ENCODE measurements at places on chromosomes 4 and X.

- no peak for DNase-seq
These were observed 365.7 kb downstream of the PPP3CA start for GRCh38 chr4:100981447-100982204.

GRCh38 chr4:145531223-145531622, 49.6 kb downstream of the SMAD1 start:
- DNase-seq = no peak

GRCh38 chrX:48816014-48816810, 10.1 kb upstream of the ERAS start:
- no peak for DNase-seq

DNA sequence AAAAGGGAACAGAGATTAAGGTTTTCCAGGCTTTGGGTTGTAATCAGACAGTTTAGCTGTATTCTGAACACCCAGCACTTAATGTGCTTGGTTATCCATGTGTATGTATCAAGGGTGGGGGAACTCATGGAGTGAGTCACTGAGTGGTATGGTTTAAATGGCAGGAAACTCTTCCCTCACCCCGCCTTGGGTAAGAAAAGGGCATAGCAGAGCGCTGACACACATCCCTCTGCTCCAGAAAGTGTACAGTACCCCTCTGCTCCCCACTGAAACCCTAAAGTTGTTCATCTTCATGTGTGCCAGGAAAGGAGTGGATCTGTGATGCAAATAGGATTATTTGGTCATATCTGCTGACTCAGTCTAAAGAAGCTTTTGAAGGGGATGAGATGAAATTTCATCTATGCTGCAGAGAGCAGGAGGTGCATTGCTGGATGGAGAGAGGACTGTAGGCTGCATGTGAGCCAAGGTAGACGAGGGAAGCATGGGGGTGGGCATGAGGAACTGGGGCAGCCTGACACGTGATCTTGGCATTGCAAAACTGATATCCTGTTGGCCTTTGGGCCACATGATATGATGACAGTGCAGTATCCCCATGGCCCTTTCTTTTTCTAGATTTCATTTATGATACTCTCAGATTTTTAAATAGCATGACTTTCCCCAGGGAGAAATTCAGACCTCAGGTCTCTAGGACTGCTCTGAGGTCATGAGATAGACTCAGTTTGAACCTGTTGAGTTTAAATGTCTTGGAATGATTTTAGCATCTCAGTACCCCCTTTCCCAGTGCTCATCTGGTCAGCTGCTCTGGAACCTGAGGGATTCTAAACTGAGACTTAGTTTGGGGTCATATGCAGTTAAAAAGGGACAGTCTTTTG, 84.8 kb downstream of the TMEM164 start:
- no peak for DNase-seq

DNA sequence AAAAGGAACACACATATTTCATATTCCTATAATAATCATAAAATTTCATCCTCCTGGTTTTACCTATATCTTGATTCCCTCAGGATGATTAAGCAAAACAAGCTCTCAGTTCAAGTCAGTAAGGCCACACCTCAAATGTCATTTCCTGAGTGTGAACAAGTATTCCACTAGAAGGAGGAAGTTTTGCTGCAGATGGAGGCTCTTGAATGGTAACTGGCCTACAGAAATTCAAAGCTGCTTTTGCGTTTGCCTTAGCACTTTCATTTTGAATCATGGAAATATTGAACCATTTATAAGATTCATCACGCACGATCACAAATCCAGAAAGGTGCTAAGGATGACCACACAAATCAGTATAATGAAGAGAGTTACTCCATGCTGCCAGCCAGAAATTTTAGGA, 254.4 kb upstream of the CXXC4 start:
- no peak for DNase-seq

- no peak for DNase-seq
These were observed 85.0 kb upstream of the FAM241A start for GRCh38 chr4:112060212-112060611.

DNA sequence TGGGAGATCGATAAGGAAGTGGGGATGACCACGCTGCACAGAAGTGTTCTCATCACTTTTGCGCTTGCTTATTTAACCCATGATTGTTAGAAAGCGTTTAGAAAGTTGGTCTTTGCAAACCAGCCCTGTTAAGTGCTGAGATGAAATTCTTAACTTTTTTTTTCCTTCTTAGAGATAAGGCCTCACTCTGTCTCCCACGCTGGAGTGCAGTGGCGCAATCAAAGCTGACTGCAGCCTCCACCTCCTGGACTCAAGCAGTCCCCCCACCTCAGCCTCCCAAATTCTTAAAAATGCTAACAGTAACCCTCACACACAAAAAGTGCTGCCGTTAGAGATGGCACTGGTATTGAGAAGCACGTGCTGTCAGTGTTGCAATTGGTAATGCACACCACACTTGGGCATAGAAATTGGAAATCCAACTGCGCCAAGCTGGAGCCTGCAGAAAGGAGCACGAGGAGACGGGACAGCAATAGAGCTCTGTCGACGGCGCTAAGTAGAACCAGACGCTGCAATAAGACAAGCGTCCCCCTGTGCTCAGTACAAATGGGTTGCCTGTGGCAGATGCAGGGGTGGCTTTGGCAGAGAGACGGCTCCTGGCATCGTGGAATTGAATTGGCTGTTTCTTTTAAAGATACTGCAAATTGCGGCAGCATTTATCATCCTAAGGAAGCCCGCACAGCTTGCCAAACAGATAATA, 113.4 kb downstream of the TBL1X start:
- DNase-seq = no peak

- no peak for DNase-seq
These were observed 59.8 kb downstream of the PACRGL start for GRCh38 chr4:20760053-20760452.

- DNase-seq = no peak
These were observed 123.6 kb upstream of the MID1 start for GRCh38 chrX:10744007-10744406.

DNA sequence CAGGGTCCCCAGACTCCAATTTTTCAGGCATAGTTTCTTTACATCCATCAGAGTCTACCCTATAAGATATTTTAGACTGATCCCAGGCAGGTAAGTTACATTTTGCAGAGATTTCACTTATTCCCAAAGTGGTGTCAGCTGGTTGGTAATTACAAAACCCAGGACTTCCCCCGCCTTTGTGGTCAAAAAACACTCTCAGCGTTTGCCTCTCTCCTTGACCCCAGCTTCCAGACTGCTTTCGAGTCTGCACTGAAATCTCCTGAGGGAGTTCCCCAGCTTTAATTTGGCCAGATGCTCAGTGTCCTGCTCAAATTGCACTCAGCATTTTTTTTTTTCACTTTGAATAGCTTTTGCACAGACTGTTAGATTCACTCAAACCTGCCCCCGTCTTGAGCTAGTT, 11.2 kb upstream of the AMOT start:
- no peak for DNase-seq

- DNase-seq = no peak
These were observed 175.8 kb upstream of the NPY2R start for GRCh38 chr4:155032521-155033229.

DNA sequence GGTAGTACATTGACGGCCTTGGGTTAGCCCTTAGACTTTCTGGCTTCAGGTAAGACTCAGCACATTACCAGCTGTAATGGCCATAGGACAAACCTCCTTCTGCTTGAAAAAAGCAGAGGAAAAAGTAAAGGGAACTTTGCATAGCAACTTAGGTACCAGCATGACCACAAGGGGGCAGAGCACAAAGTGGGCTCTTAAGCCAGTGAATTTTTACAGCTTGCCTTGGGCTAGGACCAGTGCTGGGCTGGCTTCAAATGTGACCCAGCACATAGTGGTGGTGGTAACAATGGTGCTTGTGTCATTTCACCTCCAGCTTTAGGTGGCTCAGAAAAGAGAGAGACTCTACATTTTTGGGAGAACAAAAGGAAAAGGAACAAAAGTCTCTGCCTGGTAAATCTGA, 66.1 kb downstream of the KLHL4 start:
- DNase-seq = no peak

DNA sequence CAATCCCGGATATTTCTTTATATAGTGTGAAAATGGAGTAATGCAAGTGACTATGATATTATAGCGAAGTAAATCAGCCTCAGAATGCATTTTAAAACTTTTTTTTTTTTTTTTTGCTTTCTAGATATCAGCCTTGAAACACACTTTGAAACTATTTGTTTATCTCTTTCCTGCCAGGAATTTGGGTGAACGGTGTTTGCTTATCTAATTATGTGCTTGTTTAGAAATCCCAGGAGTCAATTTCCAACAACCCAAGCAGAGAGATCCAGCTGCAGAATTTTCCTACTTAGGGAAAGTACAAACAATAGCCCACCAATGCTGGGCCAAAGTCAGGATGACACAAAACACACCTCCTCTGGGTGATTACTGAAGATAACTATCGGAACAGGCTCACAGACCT, 958.8 kb downstream of the PCDH18 start:
- DNase-seq = no peak

- DNase-seq = no peak
These were observed 3.7 kb upstream of the STIM2 start for GRCh38 chr4:26856906-26857277.

- DNase-seq = no peak
These were observed 55.3 kb upstream of the TECRL start for GRCh38 chr4:64464581-64464980.

- DNase-seq = no peak
These were observed 2.3 kb upstream of the MID1IP1 start for GRCh38 chrX:38798956-38799355.

GRCh38 chr4:15552557-15553362, 83.1 kb downstream of the CC2D2A start:
- DNase-seq = no peak

DNA sequence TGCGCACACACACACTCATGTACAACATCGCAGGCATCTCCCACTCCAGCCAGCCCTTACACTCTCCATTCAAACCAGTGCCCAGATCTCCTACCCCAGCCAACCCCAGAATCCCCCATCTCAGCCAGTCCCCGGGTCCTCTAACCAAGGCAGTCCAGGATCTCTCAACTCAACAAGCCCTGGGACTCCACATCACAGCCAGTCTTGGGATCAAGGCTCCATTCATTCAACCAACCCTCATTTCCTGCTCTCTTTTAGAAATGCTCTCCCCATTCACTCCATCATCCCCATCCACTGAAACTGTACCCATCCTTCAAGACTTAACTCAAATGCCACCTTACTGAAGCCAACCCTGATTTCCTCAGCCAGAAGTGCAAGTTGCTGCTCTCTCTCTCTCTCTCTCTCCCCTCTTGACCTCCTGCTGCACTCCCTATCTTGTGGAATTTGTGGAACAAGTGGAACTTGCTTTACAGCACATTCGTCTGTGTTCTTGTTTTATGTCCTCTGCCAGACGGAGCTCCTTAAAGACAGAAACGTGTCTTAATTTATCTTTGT, 40.6 kb upstream of the IQSEC2 start:
- no peak for DNase-seq

DNA sequence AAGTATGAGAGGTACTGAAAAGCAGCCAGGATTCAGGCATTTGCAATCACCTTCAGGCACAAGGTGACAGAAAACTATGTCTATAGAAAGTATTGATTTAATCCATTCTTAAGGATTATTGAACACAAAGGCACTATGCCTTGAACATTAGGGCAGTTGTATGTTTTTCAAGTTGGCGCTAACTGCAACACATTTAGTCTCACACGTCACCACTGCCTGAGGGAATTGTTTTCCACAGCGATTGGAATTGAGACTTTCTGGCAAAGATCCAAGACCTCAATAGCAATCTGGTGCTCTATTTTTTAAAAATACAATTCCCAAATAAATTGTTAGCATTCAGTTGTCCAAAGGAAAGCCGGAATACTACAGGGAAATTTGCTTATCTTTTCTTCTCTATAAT, 52.7 kb upstream of the FTHL17 start:
- no peak for DNase-seq

DNA sequence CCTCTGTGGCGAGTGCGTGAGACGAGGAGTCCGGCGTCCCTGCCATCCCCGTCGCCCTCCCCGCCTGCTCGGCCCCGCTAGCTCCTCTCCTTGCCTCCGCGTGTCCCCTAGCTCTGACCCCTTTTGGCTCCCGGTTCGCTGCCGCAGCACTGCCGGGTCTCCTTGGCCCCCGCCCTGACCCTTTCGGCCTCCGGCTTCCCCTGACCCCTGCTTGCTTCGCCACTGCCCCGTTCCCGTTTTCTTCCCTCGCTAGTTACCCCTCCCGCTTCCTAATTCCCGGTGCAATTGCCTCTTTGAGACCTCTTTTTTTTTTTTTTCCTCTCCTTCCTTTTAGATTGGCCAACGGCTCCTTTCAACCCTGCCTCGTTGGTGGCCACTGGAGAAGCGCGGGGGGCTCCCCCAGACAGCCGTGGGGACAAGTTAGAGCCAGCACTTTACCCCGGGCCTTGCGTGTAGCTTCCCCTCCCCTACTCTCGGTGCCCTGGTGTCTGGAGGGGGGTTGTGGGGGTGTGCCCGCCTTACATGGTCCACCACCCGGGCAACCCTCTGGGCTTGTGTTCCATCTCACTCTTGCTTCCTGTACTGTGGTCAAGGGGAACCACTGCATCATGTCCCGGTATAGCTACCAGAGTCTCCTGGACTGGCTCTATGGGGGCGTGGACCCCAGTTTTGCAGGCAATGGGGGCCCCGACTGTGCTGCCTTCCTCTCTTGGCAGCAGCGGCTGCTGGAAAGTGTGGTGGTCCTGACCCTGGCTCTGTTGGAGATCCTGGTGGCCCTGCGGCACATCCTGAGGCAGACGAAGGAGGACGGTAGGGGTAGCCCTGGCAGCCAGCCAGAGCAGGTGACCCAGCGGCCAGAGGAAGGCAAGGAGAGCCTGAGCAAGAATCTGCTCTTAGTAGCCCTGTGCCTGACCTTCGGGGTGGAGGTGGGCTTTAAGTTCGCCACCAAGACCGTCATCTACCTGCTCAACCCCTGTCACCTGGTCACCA, 548 bp downstream of the TMEM164 start:
- no peak for DNase-seq

DNA sequence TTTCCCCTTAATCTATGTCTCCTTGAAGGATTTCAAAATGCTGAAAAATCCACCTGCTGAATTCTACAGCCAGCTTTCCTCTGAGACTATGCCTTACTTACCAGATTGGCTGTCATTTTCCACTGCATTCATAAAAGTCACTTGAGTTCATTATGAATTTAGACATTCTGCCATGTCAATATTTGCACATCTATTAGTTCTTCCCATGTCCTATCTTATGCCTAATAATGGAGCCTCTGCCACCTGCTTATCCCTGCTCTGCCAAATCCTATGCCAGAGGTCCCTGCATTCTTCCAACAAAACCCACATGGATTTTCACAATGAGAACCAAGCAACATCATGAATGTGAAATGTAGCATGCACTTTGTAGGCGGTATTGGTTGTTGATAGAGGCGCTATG, 42.6 kb downstream of the GASK1B start:
- no peak for DNase-seq

- DNase-seq = no peak
These were observed 80.6 kb upstream of the CD99 start for GRCh38 chrX:2610246-2611170.

- DNase-seq = no peak
These were observed 55.9 kb downstream of the CPLX1 start for GRCh38 chr4:770022-770421.

- DNase-seq = no peak
These were observed 90.0 kb upstream of the GATB start for GRCh38 chr4:151850791-151851213.

Data from activated CD4-positive, alpha-beta T cell treated with anti-CD3 and anti-CD28 coated beads for 1 hour (primary cell).